ENCODE measurements at places on chromosomes 3 and 15. TPM values are rescaled to one million over a fixed set of nuclear protein-coding genes. Genes with fewer than 3 reads are reported as not detected.

Gene SCN10A
- polyA plus RNA-seq, result not detected

GRCh38 chr15:88950600-88951160 lies 37.5 kb upstream of the MFGE8 start:
- DNase-seq, result no peak

GRCh38 chr15:99966815-99967214 lies 233.6 kb upstream of the LYSMD4 start:
- no peak for DNase-seq

Gene GRK7
- 0.02 TPM for polyA plus RNA-seq

GRCh38 chr3:36172699-36173098 lies 207.6 kb upstream of the STAC start:
- DNase-seq, result no peak

Gene LYZL4
- polyA plus RNA-seq, result not detected

Gene CXCR6
- polyA plus RNA-seq, result 0.41 TPM

DNA sequence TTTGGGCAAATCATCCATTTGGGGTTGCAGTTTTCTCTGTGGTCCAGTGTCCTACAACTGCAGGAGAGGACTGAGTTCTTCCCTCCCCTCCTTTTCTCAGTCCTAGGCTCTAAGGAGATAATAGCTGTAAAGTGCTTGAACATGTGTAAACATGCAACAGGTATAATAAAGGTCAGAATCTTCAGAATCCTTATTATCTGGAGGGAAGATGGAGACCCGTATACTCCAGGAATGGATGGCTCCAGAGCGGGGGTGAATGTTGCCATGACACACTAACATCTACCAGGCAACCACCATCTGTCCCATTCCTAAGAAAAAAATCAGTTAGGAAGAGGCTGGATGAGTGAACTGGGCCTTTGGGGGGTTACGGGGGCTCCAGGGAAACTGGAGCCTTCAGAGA lies 39.7 kb upstream of the GLCE start:
- DNase-seq, result no peak

- no peak for DNase-seq
Observed at GRCh38 chr3:140719841-140720614, 42.2 kb downstream of the TRIM42 start.

Gene WDR72
- not detected for polyA plus RNA-seq

GRCh38 chr15:45522328-45523165 lies at the start of gene SLC30A4:
SLC30A4 (minus strand) TSS chr15:45522755; CDS start chr15:45522354, 401 bp downstream.
- peak; percentile 79 for DNase-seq

DNA sequence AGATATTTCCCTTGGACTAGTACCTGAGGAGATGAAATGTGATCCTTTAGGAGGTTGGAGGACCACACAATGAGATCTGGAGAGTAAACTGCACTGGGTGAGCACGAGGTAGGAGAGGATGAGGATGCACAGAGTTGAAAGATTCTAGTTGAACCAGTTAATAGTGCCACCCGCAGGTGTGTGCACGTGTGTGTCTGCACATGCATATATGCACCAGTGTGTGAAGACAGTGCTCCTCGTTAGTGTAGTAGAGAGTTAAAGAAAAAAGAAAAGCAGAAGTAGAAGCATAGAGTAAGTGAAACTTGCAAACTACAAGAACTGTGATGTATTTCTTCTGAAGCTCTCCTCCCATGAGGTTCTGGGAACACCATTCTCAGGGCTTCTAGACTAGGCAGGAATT lies 8.4 kb downstream of the MED12L start:
- DNase-seq, result no peak

- DNase-seq, result no peak
Observed at GRCh38 chr3:119559441-119559963, at the start of gene CD80. CD80 (minus strand) TSS chr3:119559614; CDS start chr3:119557728, 1,886 bp downstream.

- DNase-seq, result no peak
Observed at GRCh38 chr3:170046269-170047132, 8.7 kb downstream of the GPR160 start.

GRCh38 chr3:36944641-36945270 lies at the start of gene TRANK1:
TRANK1 (minus strand) TSS chr3:36945054; CDS start chr3:36944809, 245 bp downstream.
- DNase-seq, result peak; percentile 60

DNA sequence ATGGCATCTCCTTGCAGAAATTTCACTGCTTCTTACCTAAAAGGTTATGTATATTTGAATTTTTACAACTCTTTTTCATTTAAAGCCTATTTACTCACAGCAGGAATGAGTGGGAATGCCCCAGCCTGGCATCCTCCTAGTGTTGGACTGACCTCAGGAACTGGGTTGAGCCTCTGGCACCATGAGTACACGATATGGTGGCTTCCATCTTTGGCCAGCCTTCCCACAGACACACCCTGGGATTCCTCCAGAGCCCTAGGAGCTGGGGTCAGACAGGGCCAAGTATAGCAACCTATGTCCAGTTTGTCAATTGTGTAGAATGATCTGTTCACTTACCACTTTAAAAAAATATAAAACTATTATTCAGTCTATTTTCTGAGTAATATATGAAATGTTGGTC lies 57.2 kb upstream of the HEG1 start:
- DNase-seq, result no peak

GRCh38 chr3:4716266-4716665 lies 223.1 kb downstream of the ITPR1 start:
- DNase-seq, result no peak

Gene PIGZ
- 0.45 TPM for polyA plus RNA-seq

Gene LRTM1
- polyA plus RNA-seq, result not detected

GRCh38 chr3:110318108-110318507 lies 753.5 kb upstream of the NECTIN3 start:
- no peak for DNase-seq

Gene THPO
- polyA plus RNA-seq, result 0.98 TPM

DNA sequence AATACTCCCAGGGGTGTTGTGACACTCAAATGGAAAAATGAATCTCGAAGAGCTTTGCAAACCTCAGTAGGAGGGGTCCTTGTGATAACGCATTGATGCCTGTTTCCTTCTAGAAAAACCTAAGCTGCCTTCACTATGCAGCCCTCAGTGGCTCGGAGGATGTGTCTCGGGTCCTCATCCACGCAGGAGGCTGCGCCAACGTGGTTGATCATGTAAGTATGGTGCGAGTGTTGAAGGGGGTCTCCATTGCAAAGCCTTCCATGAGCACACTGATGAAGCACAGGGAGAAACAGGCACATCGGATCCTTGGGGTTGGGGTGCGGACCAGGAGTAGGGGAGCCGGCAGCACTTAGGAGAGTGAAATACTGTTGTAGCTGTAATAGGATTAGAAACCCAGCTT lies 22.3 kb downstream of the ANKDD1A start:
- peak; percentile 5 for DNase-seq

DNA sequence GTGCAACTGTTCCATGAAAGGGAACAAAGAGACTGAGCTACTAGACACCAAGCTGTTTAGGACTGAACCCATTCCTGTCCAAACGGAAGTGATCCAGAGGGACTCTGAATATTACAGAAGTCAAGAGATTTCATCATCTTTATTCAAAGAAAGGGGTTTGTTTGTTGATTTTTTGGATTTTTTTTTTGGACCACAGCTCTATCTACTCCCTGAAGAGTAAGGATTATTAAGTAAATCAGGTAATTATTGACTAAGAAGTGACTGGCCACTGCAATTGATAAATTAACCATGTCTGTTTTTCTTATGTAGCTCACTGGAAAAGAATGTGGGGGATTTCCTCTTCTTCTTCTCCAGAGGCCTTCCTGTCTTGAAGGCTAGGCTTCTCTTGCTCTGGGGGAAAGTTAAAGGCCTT lies 146.6 kb upstream of the TPM1 start:
- no peak for DNase-seq

Gene ARHGEF3
- polyA plus RNA-seq, result 23.9 TPM

DNA sequence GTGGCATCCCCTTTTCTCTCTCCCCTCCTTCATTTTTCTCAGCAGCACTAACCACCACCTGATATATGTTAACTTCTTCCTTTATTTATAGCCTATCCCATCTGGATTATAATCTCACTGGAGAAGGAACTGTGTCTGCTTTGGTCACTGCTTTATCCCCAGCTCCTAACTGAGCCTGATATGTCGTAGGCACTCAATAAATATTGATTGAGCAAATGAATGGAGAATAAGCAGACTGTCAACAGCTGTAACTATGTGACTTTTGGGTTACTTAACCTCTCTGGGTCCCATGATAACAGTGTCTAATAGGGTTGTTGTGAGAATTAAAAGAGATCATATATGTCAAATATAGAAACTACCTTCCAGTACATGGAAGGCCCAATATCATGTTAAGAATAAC lies 127.9 kb downstream of the MECOM start:
- DNase-seq, result no peak

- DNase-seq, result no peak
Observed at GRCh38 chr15:95284933-95285421, 1045.5 kb upstream of the NR2F2 start.

Gene CLEC3B
- polyA plus RNA-seq, result 12.2 TPM

DNA sequence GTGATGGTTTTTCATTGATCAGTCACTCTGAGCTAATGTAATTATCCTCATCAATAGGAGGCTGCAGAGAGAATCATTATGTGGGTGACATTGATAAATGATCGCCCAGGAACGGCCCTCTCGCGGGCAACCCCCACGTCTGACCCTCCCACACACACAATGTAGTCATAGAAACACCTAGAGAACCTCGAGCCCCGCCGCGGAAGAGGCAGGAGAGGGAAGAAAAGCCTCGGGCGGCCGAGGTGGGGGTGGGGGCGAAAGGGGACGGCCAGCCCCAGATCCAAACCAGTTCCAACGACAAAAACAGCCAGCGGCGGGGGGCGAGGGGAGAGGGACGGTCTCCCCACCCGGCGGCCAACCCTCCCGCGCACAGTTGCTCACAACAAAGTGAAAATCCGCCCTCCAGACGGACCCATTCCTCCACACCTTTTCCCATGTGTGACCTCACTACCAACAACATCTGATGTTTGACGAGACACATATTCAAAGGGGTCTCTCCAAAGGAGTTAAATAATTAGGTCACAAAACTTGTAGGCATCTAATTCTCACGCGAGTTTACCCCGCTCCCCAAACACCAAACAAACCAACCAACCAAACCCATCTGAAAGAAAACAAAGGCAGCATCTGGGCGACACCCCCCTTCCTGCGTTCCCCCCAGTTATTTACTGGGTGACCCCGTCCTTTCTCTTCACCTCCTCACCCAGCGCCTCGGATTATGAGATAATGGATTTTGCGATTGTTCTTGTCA lies 213.0 kb downstream of the MEIS2 start:
- DNase-seq, result peak; percentile 33

Gene RTF1
- polyA plus RNA-seq, result 26.1 TPM

DNA sequence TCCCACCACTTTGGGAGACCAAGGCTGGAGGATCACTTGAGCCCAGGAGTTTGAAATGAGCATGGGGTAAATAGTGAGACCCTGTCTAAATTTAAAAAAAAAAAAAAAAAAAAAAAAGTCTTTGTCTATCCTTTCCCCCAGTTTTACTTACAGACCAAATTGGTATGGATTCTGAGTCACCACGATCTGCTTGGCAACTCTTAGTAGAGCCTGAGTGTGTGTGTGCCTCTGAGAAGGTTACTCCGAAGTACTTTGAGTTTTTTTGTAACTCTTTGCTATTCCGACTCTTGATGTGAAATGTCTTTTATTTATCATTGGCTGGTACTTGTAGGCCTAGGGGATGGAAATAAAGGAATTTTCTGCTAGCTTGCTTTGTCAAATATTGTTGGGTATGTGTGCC lies 63.3 kb downstream of the RBM6 start:
- no peak for DNase-seq

- no peak for DNase-seq
Observed at GRCh38 chr3:58621086-58621830, 44.1 kb upstream of the FAM107A start.

DNA sequence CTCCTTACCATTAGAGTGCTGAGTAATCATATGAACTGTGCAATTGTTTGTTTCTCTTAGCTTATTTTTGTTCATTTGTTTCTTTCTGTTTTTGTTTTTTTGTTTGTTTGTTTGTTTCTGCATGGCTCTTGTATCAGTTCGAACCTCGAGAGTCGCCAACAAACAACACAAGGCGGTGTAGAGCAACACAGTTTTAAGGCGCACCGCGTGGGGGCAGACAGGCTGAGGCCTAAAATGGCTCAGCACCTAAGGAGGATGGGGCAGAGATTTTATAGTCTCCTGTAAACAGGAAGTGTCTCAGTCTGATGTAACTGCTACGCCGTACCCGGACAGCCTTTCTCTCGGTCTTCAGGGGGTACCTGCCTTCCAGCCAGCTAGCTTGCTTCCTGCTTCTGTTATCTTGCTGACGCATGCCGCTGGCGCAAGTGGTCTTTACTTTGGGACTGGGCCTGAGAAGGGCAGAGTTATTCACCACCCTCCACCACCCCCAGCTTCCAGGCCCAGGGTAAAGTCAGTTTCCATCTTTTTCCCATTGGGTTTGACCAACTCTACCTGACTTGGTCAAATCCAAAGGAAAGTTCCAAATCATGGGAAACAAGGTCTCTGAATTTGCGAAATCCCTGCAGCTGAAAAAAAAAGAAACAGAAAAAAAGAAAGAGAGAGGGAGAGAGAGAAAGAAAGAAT lies 25.8 kb upstream of the MFGE8 start:
- no peak for DNase-seq

GRCh38 chr3:13140596-13140995 lies 67.4 kb upstream of the IQSEC1 start:
- no peak for DNase-seq

Gene CDCP1
- polyA plus RNA-seq, result 0.12 TPM

- DNase-seq, result no peak
Observed at GRCh38 chr15:90405055-90405607, 17.1 kb downstream of the IQGAP1 start.

DNA sequence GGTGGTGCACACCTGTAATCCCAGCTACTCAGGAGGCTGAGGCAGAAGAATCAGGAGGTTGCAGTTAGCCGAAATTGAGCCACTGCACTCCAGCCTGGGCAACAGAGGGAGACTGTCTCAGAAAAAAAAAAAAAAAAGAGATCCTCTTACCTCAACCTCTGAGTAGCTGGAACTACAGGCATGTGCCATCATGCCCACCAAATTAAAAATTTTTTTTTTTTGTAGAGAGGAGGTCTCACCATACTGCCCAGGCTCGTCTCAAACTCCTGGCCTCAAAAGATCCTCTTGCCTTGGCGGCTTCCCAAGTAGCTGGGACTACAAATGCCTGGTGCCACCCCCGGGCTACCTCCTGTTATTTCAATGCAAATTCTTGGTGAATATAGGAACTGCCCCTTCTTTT lies 1.5 kb downstream of the UMPS start:
- no peak for DNase-seq

Gene SLC38A3
- polyA plus RNA-seq, result 6.6 TPM

DNA sequence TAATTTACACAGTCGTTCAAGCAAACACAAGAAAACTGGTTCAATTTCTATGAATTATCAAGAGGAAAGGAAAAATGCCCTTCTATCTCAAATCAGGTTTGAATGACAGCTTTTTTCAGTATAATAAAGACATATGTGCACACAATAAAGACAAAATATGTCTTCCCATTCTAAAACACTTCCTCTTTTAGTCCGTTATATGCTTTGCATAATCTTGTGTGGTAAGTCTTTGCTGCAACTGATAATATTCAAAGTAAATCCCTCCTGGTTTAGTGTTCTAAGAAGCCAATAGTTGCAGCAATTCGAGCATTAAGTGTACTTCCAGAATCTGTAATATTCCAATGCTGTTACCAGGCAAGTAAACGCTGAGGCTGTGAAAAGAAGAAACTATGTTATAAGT lies 43.7 kb upstream of the MAPKBP1 start:
- DNase-seq, result no peak

Measured in ovary (tissue), 10 donors.